ENCODE measurements at places on chromosomes 1 and 21.

DNA sequence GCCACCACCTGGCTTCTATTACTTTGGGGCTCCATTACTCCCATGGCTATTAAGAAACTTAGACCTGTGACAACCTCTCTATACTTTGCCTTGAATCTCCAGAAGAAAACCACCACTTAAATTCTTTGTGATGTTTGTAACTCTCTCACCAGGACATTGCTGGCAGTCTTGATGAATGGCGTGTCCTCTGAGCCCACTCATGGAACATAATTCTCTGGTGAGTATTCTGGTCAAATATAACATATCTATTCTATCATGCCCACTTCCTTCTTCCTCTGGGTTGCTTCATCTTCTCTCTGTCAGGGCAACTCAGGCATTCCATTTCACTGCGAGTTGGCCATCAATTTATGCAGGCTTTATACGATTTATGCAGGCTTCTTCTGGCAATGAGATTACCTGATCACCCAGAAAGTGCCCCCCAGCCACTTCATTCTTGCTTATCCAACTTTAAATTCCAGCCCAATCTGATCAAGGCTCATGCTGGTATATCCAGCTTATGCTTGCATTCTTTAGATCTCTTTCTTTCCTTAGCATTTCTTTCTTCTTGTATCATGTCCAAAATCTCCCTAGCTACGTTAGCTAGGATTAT is 112.0 kb upstream of the CHRM3 start:
- no peak for DNase-seq

DNA sequence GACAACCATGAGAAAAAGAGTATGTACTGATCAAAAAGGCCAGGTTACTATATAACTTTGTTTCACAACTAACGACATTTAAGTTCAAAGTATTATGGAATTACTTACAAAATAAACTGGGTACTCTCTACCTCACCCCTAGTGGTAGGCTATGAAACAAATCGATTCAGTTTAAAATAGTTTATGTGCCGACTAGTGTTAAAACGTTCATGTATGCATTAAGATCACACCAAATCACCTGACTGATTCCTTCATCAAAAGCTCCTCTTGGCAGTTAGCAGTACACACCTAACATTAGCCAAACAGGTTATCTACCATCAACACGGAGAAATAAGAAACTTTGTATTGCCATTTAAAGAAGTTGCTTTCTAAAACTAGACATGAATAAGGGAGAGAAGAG is 137.1 kb downstream of the AKT3 start:
- DNase-seq = no peak

- DNase-seq = no peak
These were observed 265.0 kb downstream of the NPHP4 start for GRCh38 chr1:5727191-5727590.

GRCh38 chr1:26900815-26901511 is 696 bp upstream of the GPATCH3 start:
- no peak for DNase-seq

DNA sequence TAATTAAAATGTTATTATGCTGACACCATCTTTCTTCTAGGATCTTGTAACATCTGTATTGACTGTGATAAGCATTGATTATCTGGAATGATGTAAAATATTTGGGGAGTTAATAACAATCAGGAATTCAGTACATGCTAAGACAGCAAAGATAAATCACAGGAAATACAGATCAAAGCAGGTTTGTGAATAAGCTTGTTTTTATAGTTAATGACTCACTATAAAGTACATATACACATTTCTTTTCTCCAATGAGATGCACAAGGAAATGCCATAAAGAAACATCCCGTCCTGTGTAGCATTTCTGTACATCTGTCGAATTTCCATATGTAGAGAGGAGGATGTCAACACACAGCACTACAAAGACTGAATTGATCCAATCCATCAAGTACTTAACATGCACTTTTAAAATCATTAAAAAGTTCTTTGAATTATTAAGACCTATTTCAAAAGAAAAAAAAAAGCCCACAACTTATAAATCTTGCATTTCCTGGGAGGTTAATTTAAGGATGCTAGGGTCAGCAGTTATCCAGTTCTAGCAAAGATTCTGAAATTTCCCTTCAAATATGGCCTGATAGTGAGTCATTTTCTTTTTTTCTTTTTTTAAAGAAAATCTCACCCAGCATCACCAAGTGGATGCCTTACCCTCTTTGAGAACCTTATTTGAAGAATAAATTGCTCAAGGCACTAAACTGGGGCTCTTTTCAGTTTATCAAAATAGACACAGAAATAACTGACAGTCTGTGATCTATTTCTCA is 243.2 kb upstream of the NR5A2 start:
- DNase-seq = no peak

DNA sequence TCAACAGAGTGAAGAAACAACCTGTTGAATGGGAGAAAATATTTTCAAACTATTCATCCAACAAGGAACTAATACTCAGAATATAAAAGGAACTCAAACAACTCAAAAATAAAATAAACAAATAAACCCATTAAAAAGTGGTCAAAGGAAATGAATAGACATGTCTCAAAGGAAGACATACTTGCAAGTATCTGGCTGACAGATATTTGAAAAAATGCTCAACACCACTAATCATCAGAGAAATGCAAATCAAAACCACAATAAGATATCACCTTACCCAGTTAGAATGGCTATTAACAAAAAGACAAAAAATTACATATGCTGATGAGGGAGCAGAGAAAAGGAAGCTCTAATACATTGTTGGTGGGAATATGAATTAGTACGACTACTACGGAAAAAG is 38.2 kb downstream of the TNFSF4 start:
- no peak for DNase-seq

DNA sequence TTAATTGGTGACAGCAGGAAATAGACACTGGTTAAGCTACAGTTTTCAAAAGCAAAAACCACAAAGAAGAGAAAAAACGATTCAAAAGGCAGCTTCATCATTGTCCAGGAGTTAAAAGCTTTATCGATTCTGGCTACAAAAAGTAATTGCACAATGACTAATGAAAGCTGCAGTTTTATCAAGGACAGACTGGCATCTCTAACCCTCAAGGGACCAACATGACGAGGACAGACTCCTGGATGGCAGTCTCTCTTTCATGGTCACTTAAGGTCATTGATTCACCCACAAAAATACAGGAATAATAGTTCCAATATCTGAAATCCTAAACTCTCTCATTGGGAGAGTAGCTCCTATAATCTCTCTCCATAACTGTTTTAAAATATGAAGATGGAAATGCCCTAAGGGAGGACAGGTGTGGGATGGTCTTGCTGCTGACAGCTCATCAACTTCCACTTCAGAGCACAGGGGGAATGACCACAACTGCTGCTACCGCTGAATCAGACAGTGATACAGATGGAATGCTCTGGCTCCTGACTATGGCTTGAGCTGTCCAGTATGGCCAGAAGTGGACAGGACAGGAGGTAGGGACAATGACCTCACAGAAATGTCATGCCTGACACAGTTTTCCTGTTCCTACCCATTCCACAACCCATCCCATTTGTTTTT is 17.4 kb upstream of the CPLANE2 start:
- no peak for DNase-seq

DNA sequence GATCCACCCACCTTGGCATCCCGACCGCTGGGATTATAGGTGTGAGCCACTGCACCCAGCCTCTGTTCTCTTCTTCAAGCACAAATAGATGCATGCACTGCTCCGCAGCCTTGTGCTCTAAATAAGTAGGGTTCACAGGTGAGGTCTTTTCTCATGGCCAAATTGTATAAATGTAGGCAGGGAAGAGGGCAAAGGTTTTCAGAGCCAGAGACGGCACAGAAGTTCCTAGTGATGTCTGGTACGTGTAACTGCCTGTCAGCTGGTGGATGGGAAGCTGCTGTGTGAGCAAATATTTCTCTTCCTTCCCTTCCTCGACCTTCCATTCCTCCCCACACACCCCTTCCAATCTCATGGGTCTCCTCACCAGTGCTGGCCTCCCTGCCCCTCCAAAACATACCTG is 70.8 kb upstream of the FAM20B start:
- DNase-seq = no peak

DNA sequence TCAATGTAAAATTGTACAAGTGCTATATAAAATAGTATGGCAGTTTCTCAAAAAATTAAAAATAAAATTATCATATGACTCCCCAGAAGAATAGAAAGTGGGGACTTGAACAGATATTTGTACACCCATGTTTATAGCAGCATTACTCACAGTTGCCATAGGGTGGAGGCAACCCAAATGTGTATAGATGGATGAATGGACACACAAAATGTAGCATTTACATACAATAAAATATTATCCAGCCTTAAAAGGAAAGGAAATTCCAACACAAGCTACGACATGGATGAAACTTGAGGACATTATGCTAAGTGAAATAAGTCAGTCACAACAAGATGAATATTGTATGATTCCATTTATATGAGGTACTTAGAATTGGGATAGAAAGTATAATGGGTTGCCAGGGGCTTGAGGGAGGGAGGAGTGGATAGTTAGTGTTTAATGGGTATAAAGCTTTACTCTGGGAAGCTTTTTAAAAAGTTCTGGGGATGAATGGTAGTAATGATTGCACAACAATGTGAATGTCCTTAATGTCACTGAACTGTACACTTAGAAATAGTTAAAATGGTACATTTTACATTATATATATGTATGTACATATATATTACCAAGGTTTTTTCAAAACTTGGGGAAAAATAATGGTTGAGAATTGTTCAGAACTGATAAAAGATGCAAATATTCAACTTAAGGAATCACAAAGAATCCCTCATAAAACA is 53.0 kb upstream of the ADORA3 start:
- DNase-seq = no peak

DNA sequence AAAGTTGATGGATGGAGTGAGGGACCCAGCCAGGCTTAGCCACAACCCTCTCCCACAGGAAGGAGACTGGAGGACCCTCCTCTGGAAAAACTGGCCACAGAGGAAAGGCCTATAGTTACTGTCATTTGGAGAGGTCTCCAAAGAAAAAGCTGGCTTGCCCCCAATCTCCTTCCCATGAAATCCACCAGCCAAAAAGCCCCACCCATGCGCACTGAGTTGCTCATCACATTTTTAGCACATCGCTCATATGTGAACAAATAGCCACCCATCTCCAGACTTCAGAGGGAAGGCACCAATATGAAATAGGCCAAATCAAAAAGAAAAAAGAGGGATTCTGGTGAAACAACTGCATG is 36.9 kb upstream of the QSOX1 start:
- no peak for DNase-seq

DNA sequence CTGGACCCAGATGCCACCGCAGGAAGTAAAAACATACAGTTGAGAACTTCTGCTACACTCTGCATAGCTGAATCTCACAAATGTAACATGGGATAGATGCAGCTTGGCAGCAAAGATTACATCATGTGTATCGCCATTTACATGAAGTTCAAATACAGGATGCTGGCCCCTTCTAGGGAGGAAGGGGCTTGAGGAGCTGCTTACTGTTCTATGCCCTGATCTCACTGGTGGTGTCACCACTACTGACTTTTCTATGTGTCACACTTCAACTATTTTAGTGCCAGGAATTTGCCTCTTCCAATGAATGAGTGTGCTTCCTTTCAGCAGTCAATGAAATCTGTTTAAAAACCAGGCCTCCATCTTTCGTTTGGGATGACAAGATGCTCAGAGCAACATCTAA is 31.1 kb downstream of the MRAP start:
- no peak for DNase-seq

GRCh38 chr1:107575226-107575625 is 389.8 kb downstream of the VAV3 start:
- DNase-seq = no peak

All from ureter (tissue), 1 donor.